Keratinocyte (primary cell): ENCODE measurements at places on chromosomes 12 and 14. TPM values are rescaled to one million over a fixed set of nuclear protein-coding genes. Genes with fewer than 3 reads are reported as not detected.

DNA sequence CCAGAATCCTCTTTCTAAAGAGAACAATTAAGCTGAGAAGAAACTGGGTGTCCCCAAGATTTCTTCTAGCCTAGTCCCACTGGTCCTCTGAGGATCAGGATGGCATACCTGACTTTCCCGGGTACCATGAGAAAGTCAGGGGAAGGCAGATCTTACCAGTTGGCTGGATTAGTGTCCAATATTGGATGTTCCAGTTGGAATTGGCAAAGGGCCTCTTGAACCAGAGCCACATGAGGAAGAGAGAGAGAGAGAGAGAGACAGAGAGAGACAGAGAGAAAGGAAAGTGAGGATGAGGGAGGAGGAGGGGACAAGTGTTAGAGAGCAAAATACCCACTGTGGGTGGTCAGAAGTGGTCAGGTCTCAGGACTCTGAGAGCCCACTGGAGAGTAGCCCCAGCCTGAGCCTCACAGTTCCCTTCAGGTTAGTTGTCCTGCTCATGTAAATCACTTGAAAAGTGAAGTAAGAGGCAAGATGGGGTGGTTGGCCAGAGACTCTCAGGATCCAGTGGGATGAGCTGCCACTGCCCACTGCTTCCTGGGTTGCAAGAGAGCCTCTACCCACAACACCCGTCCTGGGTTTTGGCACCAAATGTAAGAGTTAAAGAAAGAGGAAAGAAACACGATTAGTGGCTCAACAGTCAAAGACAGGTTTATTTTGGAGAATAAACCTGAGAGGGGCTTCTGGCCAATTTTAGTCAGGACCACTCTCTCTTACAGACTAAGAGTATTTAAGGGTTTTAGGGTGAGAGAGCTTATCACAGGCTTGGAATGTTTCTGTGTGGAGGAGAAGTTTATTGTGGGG is 28.4 kb upstream of the A2M start:
- DNase-seq, result no peak

DNA sequence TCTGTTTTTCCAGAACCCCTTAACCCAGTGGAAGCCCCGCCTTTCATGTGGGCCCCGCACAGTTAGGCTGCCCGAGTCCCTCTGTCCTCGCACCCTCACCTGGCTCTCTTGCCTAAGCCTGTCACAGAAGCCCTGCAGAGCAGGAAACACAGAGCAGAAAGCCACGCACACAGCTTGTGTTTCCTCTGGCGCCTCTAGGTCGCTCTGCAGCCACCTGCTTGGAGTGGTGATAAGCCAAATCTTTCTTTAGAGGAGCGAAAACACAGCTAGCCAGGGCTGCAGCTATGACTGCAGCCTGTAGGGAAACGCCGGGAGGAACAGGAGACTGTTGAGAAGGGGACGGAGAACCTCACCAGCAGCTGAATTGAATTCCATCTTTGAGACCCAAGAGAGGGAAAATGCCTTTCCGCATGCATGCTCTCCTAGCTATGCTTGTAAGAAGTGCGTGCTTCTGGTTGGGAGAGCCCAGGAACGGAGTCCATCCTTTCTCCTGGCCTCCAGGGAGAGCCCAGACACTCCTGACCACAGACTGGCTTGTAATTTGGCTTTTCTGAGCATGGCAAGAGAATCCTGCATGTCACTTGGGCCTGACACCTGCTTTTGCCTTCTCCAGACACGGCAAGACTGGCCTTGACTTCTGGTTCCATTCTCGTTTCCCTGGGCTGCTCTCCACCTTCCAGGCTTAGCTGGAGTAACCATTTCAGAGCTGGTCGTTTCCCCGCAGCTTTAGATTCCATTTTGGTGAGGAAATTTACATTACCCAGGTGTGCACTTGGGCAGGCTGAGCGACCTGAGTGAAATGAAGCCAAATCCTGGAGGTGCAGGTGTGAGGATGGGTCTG is 301.6 kb downstream of the CACNA1C start:
- DNase-seq, result no peak

- no peak for DNase-seq
These were observed 311.8 kb downstream of the RPAP3 start for GRCh38 chr12:47394070-47394469.

DNA sequence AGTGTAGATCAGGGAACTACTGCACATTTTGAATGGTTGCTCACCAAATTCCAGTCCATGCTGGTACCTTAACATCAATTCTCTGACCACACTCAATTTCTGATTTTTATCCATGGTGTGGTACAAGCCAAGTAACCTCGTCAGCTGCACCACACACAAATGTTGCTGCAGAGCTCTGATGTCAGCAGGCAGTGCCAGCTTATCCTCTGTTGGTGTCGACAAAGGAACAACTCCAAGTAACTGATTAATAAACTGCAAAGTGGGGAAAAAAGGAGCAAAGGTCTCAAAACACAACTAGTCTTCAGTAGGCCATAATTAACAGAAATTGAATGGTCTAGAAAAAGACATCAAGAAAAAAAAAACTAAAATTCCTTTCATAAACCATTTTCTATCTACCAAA is 47.4 kb downstream of the NAA25 start:
- no peak for DNase-seq

DNA sequence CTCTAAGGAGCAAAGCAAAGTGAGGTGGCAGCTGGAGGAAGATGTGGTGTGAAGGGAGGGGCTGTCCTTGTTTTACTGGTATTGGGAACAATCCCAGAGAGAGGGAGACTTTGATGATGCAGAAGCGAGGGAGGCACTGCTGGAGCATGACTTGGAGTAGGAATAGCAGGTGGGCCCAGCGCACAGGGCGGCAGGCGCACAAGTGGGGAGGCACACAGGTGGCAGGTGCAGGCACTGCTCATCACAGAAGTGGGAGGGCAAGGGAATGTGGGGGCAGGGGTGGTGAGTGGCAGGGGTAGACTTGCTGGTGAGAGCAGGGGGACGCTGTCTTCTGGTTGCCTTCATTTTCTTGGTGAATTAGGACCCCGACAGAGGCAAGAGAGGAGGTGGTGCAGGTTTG is 11.5 kb upstream of the IFI27 start:
- DNase-seq, result no peak

DNA sequence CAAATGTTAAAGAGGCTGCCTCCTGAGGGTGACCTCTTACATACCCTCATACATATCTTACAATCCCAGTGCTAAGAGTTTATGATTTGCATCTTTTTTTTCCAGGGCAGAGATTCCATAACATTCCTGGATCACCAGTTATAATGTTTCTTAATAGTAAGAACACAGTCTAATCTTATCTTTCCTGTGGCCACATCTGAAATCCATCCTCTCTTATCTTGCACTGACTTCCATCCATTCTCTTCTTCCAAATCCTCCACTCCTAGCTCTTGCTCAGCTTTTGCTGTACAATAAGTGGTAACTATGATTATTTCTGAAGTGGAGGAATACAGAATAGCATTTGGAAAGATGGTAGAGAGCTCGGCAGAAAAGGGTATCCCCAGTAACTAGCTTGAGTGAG is 6.3 kb downstream of the CALCOCO1 start:
- no peak for DNase-seq

GRCh38 chr12:84891106-84891838 is 21.3 kb downstream of the SLC6A15 start:
- DNase-seq, result no peak

DNA sequence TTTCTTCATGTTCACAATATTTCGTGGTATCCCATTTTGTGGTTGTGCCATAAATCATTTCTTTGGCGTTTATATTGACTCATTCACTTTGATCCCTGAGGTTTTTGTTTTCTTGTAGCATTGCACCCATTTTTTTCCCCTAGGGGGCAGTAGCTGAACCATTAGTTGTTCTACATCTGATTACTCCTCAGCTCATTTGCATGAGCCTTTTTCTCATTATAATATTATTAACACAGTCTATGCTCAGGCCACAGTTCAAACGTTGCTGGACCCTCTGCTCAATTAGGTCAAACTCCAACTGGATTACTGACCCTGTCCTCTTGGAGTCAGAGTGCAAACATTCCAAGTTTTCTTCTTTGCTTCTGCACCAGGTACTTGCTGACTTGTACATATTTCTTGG is 475.4 kb upstream of the SEL1L start:
- no peak for DNase-seq

The PLA2G1B gene
- polyA plus RNA-seq, result not detected in 3 replicates

The TEX22 gene
- 0.03 to 0.09 TPM in 2 of 3 replicates, not detected in the other for polyA plus RNA-seq

The RNFT2 gene
- polyA plus RNA-seq, result 0.61 to 0.96 TPM (median 0.95 TPM) in 3 replicates

The LRIG3 gene
- polyA plus RNA-seq, result 22.1 to 30.9 TPM (median 25.5 TPM) in 3 replicates

The LBHD2 gene
- polyA plus RNA-seq, result not detected in 3 replicates

The RPL41 gene
- 7,566 to 10,481 TPM (median 10,062 TPM) in 3 replicates for polyA plus RNA-seq

The FAM90A1 gene
- 0.04 to 0.05 TPM in 2 of 3 replicates, not detected in the other for polyA plus RNA-seq

The SMCO2 gene
- 0.22 to 0.70 TPM (median 0.49 TPM) in 3 replicates for polyA plus RNA-seq

The SLCO1C1 gene
- not detected in 3 replicates for polyA plus RNA-seq

The SPIC gene
- not detected in 3 replicates for polyA plus RNA-seq
